Aortic smooth muscle cell (primary cell): ENCODE measurements at places on chromosomes 13 and 19. TPM values are rescaled to one million over a fixed set of nuclear protein-coding genes. Genes with fewer than 3 reads are reported as not detected.

Gene PTH2
- total RNA-seq = not detected in 2 replicates

Gene ZNF667
- total RNA-seq = 3.2 and 4.0 TPM in 2 replicates

Gene RNF225
- 0.12 and 0.26 TPM in 2 replicates for total RNA-seq

Gene MFSD12
- total RNA-seq = 86.3 and 130 TPM in 2 replicates

Gene FXYD5
- total RNA-seq = 35.1 and 39.1 TPM in 2 replicates

Gene ZNF155
- total RNA-seq = 8.9 and 9.4 TPM in 2 replicates

Gene LPAR6
- 12.4 and 28.2 TPM in 2 replicates for total RNA-seq

Gene PRR20B
- not detected in 2 replicates for total RNA-seq

Gene CEACAM16
- total RNA-seq = not detected in 2 replicates

Gene TNNI3
- not detected in 2 replicates for total RNA-seq

Gene GPALPP1
- 22.6 and 26.5 TPM in 2 replicates for total RNA-seq

Gene CD22
- 0.40 and 0.56 TPM in 2 replicates for total RNA-seq

Gene SMAD9
- 5.9 and 8.2 TPM in 2 replicates for total RNA-seq

Gene ELSPBP1
- total RNA-seq = not detected in 2 replicates

Gene LILRB4
- total RNA-seq = not detected in 2 replicates

Gene ZNF709
- total RNA-seq = 2.5 and 2.6 TPM in 2 replicates

Gene KCTD15
- 9.4 and 22.6 TPM in 2 replicates for total RNA-seq

Gene FCHO1
- 0.68 and 0.92 TPM in 2 replicates for total RNA-seq
